ENCODE measurements at places on chromosomes 2 and 18.

GRCh38 chr18:59086522-59086921 lies 53.2 kb upstream of the SEC11C start:
- no peak for DNase-seq

DNA sequence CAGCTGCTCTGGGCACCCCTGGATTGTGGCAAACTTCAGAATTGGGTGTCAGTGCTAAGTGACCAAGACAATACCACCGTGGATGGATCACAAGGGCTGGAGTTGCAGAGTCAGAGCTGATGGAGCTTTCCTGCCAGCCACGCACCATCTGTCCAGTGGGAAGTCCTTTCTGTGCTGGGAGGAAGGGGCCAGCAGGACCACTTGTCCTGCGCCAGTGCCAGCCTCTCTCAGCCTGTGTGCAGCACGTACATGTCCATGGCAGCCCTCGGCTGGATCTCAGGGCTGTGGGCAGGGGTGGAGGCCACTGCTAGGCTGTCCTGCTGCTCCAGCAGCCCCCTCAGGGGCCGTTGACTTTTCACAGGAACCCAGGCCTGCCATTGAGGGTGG lies 33.3 kb downstream of the RAB31 start:
- DNase-seq: no peak

DNA sequence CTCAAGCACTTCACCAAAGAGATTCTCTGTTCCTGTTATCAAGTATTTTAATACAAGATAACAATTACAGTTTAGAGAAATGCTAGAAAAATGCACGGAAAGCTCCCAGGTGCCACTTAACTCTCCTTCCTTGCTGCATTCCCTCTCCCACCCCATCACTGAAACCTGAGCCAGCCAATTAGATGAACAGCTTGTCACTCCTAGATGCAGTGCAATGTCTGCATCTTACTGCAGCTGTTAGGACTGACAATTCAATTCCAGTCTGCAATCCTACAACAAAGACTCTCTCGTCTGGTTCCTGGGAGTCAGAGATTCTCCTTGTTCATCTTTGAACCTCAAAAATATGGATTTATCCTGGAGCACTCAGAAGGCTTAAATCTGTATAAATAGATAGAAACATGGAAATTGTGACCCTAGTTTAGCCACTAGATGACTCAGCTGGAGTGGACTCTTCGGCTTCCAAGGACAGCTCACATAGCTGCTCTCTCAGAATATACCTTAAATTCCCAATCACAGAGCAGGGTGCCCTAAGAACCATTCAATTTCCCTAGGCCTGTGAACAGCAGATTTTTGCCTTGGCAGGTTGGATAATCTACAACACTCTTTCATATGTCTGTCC lies 311.1 kb downstream of the NRXN1 start:
- no peak for DNase-seq

- DNase-seq: no peak
Measured at GRCh38 chr18:51458861-51459260, 261.4 kb upstream of the MEX3C start.

DNA sequence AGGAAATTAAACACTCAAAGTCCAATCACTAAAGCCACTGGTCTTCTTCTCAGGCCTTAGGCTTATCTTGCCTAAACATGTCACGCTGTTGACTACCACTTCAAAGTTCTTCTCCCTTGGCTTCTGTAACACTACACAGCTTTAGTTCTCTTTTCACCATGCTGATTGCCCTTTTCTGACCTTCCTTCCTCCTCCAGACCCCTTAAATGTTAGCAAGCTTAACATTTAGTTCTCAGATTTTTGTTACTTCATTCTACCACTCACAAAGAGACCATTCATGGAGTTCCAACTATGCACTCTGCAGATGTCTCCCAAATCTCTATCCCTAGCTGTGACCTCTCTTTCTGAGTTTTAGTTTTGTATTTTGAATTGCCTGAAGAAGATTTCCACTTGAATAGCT lies 64.4 kb downstream of the TTC21B start:
- no peak for DNase-seq

- DNase-seq: no peak
Measured at GRCh38 chr2:130840506-130840905, 3.8 kb downstream of the ARHGEF4 start.

DNA sequence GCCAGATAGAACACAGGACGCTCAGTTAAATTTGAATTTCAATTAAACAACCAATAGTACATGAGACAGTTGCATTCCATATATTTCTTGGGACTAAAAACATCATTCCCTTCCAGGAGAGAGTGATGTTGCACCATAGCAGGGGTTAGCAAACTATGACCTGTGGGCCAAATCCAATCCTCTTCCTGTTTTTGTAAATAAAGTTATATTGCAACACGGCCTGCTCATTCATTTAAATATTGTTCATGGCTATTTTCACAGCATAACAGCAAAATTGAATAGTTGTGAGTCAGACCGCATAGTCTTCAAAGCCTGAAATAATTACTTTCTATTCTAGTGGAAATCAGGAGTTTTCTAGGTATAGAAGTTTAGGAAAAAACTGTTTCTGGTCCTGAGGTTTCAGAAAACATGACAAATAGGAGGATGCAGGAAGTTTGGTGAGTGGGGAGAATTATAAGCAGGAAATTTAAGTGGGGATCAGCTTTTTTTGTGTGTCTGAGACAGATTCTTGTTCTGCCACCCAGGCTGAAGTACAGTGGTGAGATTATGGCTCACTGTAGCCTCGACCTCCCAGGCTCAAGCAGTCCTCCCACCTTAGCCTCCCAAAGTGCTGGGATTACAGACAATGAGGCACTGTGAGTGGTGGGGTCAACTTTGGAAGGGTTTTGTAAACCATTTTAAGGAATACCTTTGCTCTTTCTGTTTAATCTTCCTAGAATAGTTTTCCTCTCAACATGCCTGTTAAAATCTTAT lies 131.5 kb downstream of the SOCS6 start:
- DNase-seq: no peak

GRCh38 chr2:25125189-25125588 lies 43.2 kb downstream of the POMC start:
- DNase-seq: no peak

DNA sequence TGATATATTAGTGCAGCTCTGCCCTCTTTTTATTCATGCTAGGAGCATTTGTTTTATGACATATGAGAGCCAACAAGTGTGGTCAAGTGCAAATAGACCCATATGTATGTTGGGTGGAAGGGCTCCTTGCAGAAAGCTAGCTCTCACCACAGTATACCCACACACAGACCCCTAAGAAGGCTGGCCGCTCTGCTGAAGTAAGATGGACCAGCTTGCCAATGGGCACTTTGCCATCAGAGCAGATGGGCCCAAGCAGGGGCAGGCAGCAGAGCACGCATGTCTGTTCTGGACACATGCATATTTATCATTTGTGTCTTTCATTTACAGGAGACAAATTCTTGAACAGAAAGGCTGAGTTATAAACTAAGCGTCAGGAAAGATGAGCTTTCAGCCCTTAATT lies 187.5 kb upstream of the DTNA start:
- DNase-seq: no peak

GRCh38 chr2:3040496-3041140 lies 337.0 kb downstream of the EIPR1 start:
- DNase-seq: no peak

DNA sequence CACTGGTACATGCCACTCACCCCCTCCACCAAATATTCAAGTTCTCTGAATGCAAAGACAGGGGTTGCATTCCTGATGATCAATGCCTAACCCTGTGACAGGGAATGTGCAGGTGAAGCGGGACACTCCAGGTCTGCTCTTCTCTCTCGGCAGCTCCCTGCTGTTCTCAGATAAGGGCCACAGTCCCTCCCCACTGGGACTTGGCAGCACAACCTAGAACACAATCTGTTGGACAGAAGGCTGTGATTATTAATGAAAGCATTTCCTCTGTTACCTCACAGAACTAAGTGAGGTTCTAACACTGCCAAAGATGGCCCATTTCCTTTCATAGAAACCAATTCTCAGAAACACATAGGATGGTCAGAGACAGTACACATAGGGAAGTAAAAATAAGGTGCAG lies 42.7 kb downstream of the VSNL1 start:
- no peak for DNase-seq

- DNase-seq: no peak
Measured at GRCh38 chr2:47271054-47272000, 116.2 kb upstream of the STPG4 start.

- no peak for DNase-seq
Measured at GRCh38 chr18:4551001-4551360, 95.9 kb upstream of the DLGAP1 start.

GRCh38 chr2:219782737-219783348 lies 155.4 kb downstream of the SLC4A3 start:
- DNase-seq: no peak

DNA sequence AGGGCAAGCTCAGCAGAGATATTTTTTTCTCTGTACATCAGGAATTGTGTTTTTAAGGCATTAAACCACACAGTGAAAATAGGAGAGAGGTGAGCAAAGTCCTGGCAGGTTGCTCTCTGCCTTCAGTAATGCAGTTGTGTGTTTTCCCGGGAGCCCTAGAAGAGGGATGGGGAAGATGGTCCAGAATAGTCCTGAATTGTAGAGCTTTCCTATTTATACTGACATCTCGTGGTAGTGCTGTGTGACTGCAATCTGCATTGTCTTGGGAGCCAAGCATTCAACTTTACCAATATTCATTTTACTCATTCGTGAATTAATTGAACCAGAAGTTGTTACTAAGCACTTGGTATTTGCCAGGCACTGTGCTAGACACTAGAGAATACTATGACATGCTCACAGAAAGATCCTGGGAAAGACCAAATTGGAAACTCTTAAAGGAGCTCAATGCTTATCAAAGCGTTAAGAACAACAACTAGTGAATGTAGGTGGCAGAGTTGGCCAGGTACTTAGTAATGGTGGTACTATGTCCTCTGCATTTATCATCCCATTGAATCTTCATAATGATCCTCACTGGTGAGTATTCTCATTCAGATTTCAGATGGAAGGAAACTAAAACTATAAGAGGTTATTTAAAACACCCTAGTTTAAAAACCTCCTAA lies 214.6 kb downstream of the TRIB2 start:
- no peak for DNase-seq

- no peak for DNase-seq
Measured at GRCh38 chr2:29193111-29193510, 77.9 kb downstream of the CLIP4 start.

GRCh38 chr18:35227254-35227653 lies 13.6 kb upstream of the ZNF397 start:
- DNase-seq: no peak

- no peak for DNase-seq
Measured at GRCh38 chr2:110818767-110819481, 86.6 kb downstream of the ACOXL start.

DNA sequence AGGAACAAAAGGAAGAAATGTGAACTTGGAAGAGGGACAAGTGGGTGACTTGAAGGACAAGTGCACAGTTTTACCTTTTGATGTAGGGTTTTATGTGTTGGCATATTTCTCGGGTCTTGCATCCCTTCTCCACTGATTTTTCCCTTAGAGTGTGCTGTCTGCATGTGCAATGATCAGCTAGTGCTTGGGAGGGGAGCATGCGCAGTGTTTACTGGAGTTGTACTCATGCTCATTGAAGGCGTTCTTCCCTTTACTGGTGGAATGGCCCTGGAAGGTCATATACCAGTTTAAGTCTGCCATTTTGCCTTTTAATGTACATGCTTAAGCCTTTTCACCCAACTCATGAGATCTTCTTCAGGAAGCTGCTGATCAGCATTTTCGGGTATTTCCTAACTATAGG lies 1168.0 kb downstream of the SUCLG1 start:
- DNase-seq: no peak

GRCh38 chr2:26864226-26864625 lies 16.3 kb downstream of the DPYSL5 start:
- DNase-seq: no peak

- DNase-seq: no peak
Measured at GRCh38 chr2:155389224-155389623, 690.7 kb downstream of the KCNJ3 start.

DNA sequence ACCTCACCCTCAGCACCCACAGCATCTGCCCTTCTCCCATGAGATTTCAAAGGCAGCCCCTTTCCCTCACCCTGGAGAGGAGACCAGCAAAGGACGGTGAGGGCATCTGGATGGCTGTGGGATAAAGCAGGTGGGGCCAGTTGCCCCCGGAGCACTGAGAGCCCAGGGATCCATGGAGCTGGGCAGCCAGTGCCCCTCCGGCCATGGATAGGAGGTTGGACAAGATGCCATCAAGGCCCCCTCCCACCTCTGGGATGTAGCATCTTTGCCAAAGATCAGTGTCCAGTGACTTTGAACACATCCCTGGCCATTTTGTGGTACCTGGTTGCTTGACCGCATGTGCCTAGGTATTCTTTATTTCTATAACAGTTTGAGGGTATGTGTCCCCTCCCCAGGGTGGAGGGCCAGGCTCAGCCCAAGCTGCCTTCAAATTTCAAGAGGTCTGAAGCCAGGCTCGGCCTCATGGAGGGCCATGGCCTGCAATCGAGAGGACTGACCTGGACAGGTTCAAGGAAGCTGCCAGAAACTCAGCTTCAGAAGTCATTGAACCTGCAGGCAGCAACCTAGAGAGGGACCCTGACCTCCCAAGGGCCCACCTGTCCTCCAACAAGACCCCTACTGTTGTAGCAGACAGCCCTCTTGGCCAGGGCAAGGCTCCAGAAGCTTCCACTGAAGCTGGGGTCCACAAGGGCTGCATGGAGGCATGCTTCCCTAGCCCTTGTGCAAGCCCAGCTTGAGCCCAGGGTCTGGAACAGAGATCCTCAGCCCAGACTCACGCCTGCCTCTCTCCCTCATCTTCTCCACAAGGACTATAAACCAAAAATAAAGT lies 55.5 kb upstream of the BIN1 start:
- DNase-seq: no peak

DNA sequence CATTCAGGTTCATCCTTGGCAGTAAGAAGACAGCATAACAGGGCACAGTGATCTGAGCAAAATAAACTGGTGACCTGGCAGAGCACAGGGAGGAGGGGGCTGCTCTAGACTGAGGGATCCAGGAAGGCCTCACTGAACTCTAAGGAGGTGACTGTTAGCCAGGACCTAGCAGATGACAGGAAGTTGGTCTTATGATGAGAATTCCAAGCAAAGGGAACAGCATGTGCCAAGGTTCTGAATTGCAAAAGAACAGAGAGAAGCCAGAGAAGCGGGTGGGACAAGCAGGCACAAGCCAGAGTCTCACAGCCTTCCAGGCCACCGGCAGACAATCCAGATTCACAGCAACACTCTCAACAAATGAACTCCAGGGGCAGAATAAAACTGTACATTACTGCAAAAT lies 152.7 kb upstream of the PTPRM start:
- no peak for DNase-seq

DNA sequence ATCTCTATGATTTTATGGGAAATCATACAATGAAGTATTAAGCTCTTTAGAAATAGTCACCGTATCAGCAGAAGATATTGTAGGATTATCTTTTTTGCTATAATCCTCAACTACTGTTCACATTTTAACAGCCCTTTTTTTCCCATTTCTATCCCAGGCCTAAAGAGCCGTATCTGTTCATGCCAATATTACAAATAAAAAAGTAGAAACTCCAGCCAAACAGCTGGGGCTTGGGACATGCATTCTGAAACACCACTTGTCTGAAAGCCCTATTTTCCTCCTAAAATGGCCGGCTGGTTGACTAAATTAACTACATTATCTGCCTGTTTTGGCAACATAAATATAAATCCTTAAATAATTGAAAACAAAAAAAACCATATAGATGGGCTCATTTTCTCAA lies 477.8 kb downstream of the CDH2 start:
- no peak for DNase-seq

Data from stimulated activated CD4-positive, alpha-beta T cell treated with anti-CD3 and anti-CD28 coated beads, Interleukin-4, amount 100 ng/mL, for 4 hours (primary cell).